ENCODE measurements at places on chromosomes 16 and 17.

DNA sequence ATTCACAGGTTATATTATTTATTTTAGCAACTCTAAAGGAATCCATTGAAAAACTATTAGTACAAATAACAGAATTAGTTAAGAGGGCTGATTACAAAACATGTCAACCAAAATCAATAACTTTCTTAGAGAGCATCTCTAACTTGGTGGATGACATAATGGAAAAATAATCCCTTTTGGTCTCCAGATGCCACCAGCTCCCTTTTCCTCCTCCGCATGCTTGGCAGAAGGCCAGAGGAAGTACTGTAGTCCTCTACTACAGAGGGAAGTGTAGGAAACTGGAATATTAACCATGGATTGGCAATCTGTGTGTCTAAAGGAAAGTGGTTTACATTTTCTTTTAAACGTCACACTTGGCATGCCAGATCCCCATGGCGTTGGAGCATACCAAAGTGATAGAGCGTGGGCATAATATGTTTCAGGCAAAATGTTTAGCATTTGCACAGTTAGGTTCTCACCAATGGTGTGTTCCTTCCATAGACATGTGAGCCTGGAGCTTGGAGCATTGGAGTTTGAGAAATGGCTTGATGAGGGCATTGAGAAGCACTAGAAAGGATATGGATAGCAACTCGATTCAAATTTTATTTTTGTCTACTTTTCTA, 106.3 kb downstream of the PRKCB start:
- no peak for DNase-seq

- DNase-seq, result no peak
These were observed 116.9 kb downstream of the NTN1 start for GRCh38 chr17:9138161-9138717.

- no peak for DNase-seq
These were observed 180.0 kb downstream of the BANP start for GRCh38 chr16:88131256-88131655.

GRCh38 chr16:72740347-72740746, 307.6 kb downstream of the ZFHX3 start:
- no peak for DNase-seq

- DNase-seq, result no peak
These were observed 50.6 kb downstream of the MED13 start for GRCh38 chr17:62014526-62014925.

DNA sequence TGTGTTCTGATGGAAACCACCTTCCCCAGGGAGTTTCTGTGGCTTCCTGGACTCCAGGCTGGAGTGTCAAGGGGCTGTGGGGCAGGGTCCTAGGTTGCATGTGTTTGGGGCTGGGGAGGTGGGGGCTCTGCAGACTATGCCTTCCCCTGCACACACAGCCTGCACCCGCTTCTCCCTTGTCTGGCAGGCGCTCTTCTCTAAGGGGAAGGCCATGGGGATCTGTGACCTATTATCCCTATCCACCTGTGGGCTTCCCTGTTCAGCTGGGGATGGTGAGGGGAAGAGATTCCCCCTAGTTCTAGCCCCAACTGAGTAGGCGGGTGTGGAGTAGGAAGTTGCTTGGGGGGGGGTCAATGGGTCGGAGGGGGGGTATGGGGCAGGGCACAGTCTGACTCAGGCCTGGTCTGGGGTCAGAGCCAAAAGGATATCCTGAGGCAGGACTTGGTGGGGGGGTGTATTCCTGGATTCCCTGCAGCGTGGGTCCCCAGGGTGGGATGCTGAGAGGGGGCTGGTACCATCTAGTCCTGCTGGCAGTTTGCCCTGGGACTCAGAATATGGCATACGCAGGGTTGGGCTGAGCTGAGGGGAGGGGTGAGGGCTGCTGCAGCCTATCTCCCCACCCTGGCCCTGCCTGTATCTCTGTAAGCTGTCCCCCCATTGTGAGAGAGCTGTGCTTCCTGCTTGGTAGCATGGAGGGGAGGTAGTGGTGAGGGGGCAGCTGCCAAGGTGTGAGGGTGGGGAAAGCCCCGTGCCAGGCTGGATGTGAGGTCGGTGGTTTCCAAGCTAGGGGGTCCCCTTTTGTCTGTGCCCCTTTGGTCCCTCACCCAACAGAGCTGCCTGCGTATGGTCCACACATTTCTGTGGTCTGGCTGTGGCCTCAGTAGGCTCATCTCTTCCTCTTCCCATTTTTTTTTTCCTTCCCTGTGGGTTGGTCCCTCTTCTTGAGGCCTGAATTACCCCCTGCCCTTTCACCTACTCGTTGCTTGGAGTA, 14.7 kb downstream of the RARA start:
- DNase-seq, result peak; percentile 86

- no peak for DNase-seq
These were observed 357.2 kb upstream of the ASIC2 start for GRCh38 chr17:33650304-33650703.

DNA sequence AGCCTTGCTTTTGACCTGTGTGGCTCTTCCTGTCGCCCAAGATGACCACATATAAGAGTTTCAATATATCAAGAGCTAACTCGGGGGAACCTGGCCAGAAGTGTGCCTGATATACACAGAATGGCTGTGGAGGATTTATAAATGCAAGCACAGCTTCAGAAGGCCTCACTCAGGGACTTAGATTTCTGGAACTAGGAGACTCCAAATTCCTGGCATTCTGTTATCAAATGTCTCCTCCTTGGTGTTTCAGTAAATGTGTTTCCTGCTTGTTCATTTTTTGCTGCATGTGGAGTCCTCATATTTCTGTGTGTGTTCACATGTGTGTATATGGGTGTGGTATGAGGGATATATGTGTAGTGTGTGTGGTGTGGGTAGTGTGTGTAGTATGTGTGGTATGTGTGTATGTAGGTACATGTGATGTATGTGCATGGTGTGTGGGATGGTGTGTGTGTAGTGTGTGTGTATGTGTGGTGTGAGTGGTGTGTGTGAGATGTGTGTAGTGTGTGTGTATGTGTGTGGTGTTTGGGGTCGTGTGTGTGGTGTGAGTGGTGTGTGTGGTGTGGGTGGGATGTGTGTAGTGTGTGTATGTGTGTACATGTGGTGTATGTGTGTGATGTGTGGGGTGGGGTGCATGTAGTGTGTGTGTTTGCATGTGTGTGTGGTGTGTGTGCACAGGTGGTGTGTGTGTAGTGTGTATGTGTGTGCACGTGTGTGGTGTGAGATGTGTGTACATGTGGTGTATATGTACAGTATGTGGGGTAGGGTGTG, 981 bp upstream of the CD300H start:
- no peak for DNase-seq

Data from effector memory CD8-positive, alpha-beta T cell (primary cell).